ENCODE measurements at places on chromosomes 2 and 18.

GRCh38 chr2:209005371-209005770 is 418.5 kb upstream of the MAP2 start:
- DNase-seq, result no peak

- no peak for DNase-seq
Observed at GRCh38 chr2:64763126-64763525, 109.4 kb upstream of the SERTAD2 start.

GRCh38 chr2:172462849-172463381 is 35.5 kb downstream of the ITGA6 start:
- DNase-seq, result no peak

- no peak for DNase-seq
Observed at GRCh38 chr18:8517276-8517675, 92.0 kb upstream of the RAB12 start.

DNA sequence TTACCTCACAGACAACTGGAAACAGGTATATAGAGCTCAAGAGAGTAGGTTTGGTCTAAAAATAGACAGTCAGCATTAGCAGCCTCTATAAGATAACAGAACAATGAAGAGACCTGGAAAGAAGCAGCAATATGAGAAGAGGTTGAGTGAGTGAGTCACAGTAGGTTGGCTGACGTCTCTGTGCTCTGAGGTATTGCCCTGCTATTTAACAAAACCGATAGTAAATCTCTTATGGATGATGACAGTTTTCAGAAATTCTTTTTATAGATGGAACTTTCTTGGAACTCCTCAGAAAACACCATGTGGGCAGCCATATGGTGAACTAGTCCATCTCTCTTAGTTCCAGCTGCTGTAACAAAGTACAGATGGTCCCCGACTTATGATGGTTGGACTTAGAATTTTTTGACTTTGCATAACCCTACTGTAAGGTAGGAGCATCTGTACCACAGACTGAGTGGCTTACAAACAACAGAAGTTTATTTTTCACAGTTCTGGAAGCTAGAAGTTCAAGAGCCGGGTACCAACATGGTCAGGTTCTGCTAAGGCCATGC is 123.5 kb downstream of the MBD2 start:
- no peak for DNase-seq

- no peak for DNase-seq
Observed at GRCh38 chr18:8443505-8443904, 165.7 kb upstream of the RAB12 start.

- no peak for DNase-seq
Observed at GRCh38 chr18:44731530-44732237, 51.0 kb downstream of the SETBP1 start.

DNA sequence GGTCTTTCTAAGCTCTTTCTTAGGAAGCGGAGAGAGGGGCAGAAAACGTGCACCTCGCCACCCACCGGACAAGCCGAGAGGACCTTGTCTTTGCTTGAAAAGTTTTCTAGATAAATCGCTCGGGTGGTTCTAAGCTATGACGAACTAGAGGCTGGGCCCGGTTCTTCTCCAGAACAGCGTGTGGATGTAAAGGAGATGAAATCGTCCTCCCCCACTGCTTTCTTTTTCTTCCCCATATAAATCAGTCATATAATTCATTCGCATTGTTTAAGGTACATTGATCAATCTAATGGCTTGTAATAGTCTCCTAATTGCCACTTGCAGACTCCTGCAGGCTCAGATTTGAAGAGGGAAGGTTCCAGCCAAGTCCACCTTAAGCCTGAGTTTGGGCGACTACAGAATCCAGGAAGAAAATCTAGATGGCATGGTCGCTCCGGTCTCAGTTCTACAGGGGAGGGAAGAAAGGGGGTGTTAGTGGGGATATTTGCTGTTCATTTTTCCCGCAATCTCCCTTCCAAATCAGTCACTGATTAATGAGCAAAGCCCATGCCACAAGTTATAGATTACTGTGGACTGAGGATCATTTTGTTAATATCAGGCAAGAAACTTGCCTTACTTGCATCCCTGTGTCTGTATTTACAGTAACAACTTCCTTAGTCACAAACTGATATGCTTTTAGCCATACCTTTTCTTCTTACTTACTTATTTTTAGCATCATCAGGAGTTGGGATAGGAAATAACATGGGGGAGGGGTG is 5.6 kb upstream of the SP9 start:
- no peak for DNase-seq

GRCh38 chr2:204550751-204551511 is 5.7 kb downstream of the PARD3B start:
- no peak for DNase-seq

DNA sequence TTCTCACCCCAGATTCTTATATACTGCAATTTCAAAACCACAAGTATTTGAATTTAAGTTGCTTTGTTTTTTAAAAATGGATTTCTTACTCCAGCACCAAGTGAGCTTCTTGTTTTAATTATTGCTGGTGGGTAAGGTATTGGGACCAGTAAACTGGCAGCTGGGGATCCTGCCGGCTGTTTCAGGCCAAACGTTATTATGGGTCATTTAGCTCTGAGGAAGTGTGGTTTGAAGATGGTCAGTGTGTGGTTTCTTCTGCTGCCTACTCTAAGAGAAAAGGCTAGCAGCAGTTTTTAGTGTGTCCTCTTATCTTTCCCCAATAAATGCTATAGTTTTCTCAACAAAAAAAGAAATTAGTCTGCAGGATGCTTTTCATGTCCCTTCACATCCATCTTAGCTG is 30.6 kb downstream of the CFAP221 start:
- DNase-seq, result no peak
